Kidney (tissue), 22 donors: ENCODE measurements at places on chromosomes 12 and 14.

GRCh38 chr12:27619308-27619707 lies 76.9 kb upstream of the REP15 start:
- H3K36me3 ChIP-seq, result no peaks in the 10 kb centered on the region
- no peaks in the 10 kb centered on the region for H3K27me3 ChIP-seq
- H3K4me3 ChIP-seq, result no peak overlapping the region
- H3K27ac ChIP-seq, result no peak overlapping the region

GRCh38 chr12:15556411-15557102 lies 232.6 kb downstream of the EPS8 start:
- H3K36me3 ChIP-seq, result no peaks in the 10 kb centered on the region
- no peak for DNase-seq
- H3K4me3 ChIP-seq, result no peak overlapping the region

- peak overlapping the region; percentile 5 for H3K27ac ChIP-seq
- DNase-seq, result no peak
- no peaks in the 10 kb centered on the region for H3K27me3 ChIP-seq
These were observed 16.7 kb downstream of the STK38L start for GRCh38 chr12:27260746-27261145.

- no peak overlapping the region for H3K4me3 ChIP-seq
- no peaks in the 10 kb centered on the region for H3K36me3 ChIP-seq
- no peaks in the 10 kb centered on the region for H3K4me1 ChIP-seq
- no peak for DNase-seq
These were observed 183.3 kb downstream of the CCDC59 start for GRCh38 chr12:82174936-82175335.

GRCh38 chr12:112239020-112239419 lies 113.7 kb downstream of the TRAFD1 start:
- no peak overlapping the region for H3K27ac ChIP-seq
- no peak overlapping the region for H3K4me3 ChIP-seq
- peaks cover 6% of the 10 kb centered on the region for H3K36me3 ChIP-seq
- no peak for DNase-seq
- no peaks in the 10 kb centered on the region for H3K27me3 ChIP-seq
- H3K4me1 ChIP-seq, result no peaks in the 10 kb centered on the region

DNA sequence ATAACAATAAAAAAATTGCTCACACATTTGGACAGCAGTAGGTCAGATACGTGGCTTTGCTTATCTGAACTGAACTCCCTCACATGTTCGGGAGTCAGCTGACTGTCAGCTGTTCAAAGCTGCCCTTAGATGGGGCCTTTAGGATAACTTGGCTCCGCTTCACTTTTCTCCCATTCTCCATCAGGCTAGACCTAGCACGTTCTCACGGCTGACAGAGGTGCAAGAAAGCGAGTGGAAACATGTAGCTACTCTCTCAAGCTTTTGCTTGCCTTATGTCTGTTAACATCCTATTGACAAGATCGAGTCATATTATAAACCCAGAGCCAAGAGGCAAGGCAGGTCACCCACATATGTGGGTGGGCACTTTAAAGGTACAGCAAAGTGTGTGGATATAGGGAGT lies 112.0 kb upstream of the PDZRN4 start:
- H3K27ac ChIP-seq, result no peak overlapping the region
- H3K36me3 ChIP-seq, result no peaks in the 10 kb centered on the region
- no peaks in the 10 kb centered on the region for H3K27me3 ChIP-seq

DNA sequence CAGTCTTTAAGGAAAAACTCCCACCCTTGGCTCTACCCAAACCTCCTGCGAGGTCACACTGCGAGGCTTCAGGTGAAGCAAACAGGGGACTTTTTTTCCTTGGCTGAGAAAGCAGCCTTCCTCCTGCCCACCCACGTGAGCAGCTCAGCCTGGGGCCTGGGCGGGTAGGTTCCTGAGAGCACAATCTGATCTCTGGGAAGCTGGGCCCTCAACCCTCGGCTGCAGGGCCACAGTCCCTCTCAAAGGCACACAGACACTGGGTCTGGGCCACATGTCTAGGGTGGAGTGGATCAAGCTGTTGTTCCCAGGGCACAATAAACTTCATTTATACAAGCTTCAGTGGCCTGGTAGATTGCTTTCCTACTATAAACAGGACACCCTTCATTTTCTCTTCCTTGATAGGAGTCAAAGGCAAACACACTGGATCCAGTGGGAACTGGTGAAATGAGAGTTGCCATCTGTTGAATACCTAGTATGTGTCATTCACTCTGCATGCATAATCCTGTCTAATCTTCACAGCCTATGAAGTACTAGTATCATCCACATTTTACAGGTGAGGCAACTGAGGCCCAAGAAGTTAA lies 41.3 kb upstream of the PNMA1 start:
- H3K4me1 ChIP-seq, result peaks cover 14% of the 10 kb centered on the region
- peak overlapping the region; percentile 13 for H3K4me3 ChIP-seq
- no peaks in the 10 kb centered on the region for H3K27me3 ChIP-seq

GRCh38 chr14:75718199-75718598 lies 57.2 kb downstream of the TTLL5 start:
- H3K27me3 ChIP-seq, result no peaks in the 10 kb centered on the region
- no peak overlapping the region for H3K27ac ChIP-seq
- H3K4me3 ChIP-seq, result no peak overlapping the region

- H3K27me3 ChIP-seq, result no peaks in the 10 kb centered on the region
- DNase-seq, result no peak
- H3K4me3 ChIP-seq, result no peak overlapping the region
These were observed 20.4 kb downstream of the AKAP3 start for GRCh38 chr12:4628406-4628805.

- H3K27ac ChIP-seq, result no peak within 1 kb of the TSS
- no peaks in the 10 kb centered on the region for H3K36me3 ChIP-seq
- no peak for DNase-seq
- H3K4me1 ChIP-seq, result peaks cover under 1% of the 10 kb centered on the region
These were observed at the start of gene RNASE8 for GRCh38 chr14:21057803-21058675. RNASE8 (plus strand) TSS chr14:21057822; CDS start chr14:21057893, 71 bp downstream.

- peak overlapping the region; percentile 1 for H3K27ac ChIP-seq
- H3K4me3 ChIP-seq, result no peak overlapping the region
- DNase-seq, result peak; percentile 75
- peaks cover 21% of the 10 kb centered on the region for H3K4me1 ChIP-seq
- no peaks in the 10 kb centered on the region for H3K36me3 ChIP-seq
- no peaks in the 10 kb centered on the region for H3K27me3 ChIP-seq
These were observed 20.3 kb downstream of the RHOF start for GRCh38 chr12:121773011-121773777.

GRCh38 chr14:47526591-47527244 lies 148.7 kb downstream of the MDGA2 start:
- no peak overlapping the region for H3K27ac ChIP-seq
- H3K4me3 ChIP-seq, result no peak overlapping the region
- DNase-seq, result no peak
- H3K36me3 ChIP-seq, result no peaks in the 10 kb centered on the region
- H3K27me3 ChIP-seq, result no peaks in the 10 kb centered on the region
- H3K4me1 ChIP-seq, result no peaks in the 10 kb centered on the region

GRCh38 chr12:75438059-75438754 lies 42.3 kb upstream of the GLIPR1 start:
- H3K4me3 ChIP-seq, result no peak overlapping the region
- H3K27ac ChIP-seq, result no peak overlapping the region
- no peaks in the 10 kb centered on the region for H3K4me1 ChIP-seq
- DNase-seq, result no peak
- H3K27me3 ChIP-seq, result no peaks in the 10 kb centered on the region
- H3K36me3 ChIP-seq, result no peaks in the 10 kb centered on the region

DNA sequence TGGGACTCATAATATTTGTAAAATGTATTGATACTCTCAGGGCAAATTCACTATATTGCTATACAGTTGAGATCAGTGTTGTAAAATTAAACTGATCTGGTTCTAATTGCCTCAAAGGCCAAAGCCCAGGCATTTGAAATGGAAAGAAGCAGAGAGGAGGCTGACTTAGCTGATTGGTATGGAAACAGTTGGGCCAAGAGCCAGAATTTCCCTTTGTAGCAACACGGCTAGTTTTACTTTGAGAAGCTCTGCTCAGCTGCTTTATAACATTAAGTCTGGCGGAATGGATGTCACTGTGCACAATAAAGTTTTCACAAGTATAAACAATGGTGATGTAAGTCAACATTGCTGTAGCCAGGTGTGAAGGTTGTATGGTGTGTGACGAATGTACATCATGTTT lies 186.4 kb downstream of the MSRB3 start:
- no peaks in the 10 kb centered on the region for H3K4me1 ChIP-seq
- H3K27me3 ChIP-seq, result no peaks in the 10 kb centered on the region
- no peaks in the 10 kb centered on the region for H3K36me3 ChIP-seq
- DNase-seq, result peak; percentile 62
- no peak overlapping the region for H3K27ac ChIP-seq
- no peak overlapping the region for H3K4me3 ChIP-seq

- no peaks in the 10 kb centered on the region for H3K36me3 ChIP-seq
- H3K27ac ChIP-seq, result no peak overlapping the region
These were observed 11.9 kb downstream of the SDS start for GRCh38 chr12:113391650-113392337.

DNA sequence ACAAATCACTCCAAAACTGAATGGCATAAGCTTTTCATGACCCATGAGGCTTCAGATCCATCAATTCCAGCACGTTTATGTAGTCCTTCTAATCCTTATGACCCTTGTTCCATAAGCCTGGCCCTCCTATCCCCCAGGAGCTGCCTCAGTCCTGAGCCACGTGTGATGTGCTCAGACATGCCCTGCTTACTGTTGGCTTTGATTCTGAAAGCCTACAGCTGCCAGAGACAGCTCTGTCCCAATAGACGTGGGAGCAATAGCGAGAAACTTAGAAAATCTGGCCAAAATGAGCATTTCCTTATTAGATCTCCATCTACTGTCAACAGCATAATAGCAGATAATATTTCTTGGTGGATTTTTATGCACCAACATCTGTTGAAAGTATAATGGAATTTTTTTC lies 33.2 kb downstream of the DUSP6 start:
- no peak overlapping the region for H3K4me3 ChIP-seq
- H3K27ac ChIP-seq, result no peak overlapping the region
- H3K4me1 ChIP-seq, result peaks cover under 1% of the 10 kb centered on the region
- H3K36me3 ChIP-seq, result no peaks in the 10 kb centered on the region

GRCh38 chr14:101862177-101862576 lies 100.7 kb downstream of the PPP2R5C start:
- no peak overlapping the region for H3K4me3 ChIP-seq
- H3K4me1 ChIP-seq, result no peaks in the 10 kb centered on the region
- no peak for DNase-seq
- no peak overlapping the region for H3K27ac ChIP-seq
- H3K27me3 ChIP-seq, result no peaks in the 10 kb centered on the region
- H3K36me3 ChIP-seq, result peaks cover 4% of the 10 kb centered on the region

- no peaks in the 10 kb centered on the region for H3K36me3 ChIP-seq
- H3K4me1 ChIP-seq, result no peaks in the 10 kb centered on the region
- H3K4me3 ChIP-seq, result no peak overlapping the region
These were observed 37.2 kb downstream of the GABARAPL1 start for GRCh38 chr12:10249690-10250455.

- no peaks in the 10 kb centered on the region for H3K36me3 ChIP-seq
- H3K4me1 ChIP-seq, result no peaks in the 10 kb centered on the region
- H3K27ac ChIP-seq, result no peak overlapping the region
- no peaks in the 10 kb centered on the region for H3K27me3 ChIP-seq
- DNase-seq, result no peak
These were observed 18.9 kb downstream of the LEMD3 start for GRCh38 chr12:65188179-65188701.

GRCh38 chr12:73180734-73181133 lies 908.6 kb downstream of the TRHDE start:
- DNase-seq, result no peak
- no peaks in the 10 kb centered on the region for H3K27me3 ChIP-seq
- H3K4me3 ChIP-seq, result no peak overlapping the region

- H3K4me3 ChIP-seq, result no peak overlapping the region
- H3K4me1 ChIP-seq, result no peaks in the 10 kb centered on the region
- H3K36me3 ChIP-seq, result no peaks in the 10 kb centered on the region
- no peak for DNase-seq
These were observed 7.3 kb downstream of the AKT1 start for GRCh38 chr14:104788161-104788818.

DNA sequence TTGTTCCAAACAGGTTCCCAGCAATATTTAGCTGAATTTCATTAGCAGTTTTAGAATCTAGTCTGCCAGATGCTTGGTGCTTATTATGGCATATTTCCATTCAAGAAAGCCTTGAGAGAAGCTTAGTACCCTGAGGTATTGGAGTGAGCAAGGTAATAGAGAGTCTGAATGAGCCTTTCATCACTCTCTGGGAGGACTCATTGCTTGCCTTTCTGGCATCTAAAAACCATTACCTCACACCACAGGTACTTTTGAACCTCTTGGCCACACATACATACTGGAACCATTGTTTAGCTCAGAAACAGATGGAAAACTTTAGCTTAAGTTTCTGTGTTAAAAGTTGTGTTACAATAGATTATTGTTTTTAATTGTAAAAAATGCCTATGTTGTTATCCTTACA lies 27.4 kb upstream of the KCNH3 start:
- no peak for DNase-seq
- H3K27ac ChIP-seq, result no peak overlapping the region
- no peaks in the 10 kb centered on the region for H3K27me3 ChIP-seq
- no peaks in the 10 kb centered on the region for H3K4me1 ChIP-seq
- H3K4me3 ChIP-seq, result no peak overlapping the region

DNA sequence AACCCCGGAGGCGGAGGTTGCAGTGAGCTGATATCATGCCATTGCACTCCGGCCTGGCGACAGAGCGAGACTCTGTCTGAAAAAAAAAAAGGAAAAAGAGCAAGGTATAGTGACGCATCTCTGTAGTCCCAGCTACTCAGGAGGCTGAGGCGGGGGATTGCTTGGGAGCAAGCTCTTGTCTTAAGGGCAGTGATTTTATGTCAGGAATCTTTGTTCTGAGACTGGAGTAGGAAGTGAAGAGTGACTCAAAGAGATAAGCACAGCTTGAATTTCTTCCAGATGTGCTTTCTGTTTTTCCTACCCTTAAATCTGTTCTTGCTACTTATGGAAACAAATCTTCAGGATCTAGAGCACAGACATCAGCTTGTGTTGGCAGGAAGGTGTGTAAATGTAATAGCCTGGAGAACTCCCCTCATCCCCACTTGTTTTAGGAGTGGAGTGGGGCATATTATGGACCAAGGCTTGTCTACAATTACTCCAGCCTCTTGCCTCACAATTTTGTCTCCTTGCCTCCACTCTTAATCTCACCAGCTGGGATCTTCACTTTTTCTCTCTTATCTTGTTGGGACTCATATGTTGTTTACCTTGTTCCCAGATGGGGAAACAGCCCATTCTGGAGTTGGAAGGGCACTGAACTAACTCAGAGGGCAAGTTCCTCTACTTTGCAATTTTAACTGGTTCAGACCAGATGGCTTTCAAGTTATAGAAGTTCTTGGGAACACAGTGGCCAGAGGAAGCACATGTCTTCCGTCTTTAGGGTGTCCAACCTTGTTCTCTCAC lies 7.5 kb downstream of the TMED2 start:
- no peak overlapping the region for H3K27ac ChIP-seq
- H3K4me1 ChIP-seq, result peaks cover 3% of the 10 kb centered on the region
- peaks cover 36% of the 10 kb centered on the region for H3K36me3 ChIP-seq
- no peak for DNase-seq

DNA sequence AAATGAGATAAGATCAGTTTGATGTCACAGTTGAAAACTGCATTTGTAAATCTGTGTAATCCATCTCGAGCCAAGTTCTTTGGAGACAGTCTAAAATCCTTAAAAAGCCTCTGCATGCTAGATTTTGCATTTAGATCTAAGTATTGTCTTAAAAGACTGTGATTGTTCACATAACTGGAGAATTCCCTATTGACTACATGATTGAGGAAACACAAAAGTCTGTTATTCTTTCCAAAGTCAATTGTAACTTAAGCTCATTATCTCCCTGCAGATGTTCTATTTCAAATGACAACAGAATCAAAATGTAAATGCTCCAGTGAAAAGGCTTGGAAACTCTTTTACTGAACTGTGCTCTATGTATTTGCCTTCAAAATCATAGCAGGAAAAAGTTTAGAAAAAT lies 77.8 kb downstream of the MYF5 start:
- H3K4me1 ChIP-seq, result no peaks in the 10 kb centered on the region
- peak; percentile 24 for DNase-seq
- H3K36me3 ChIP-seq, result no peaks in the 10 kb centered on the region
- H3K27ac ChIP-seq, result no peak overlapping the region
